ENCODE measurements at places on chromosomes 2 and 18. TPM values are rescaled to one million over a fixed set of nuclear protein-coding genes. Genes with fewer than 3 reads are reported as not detected.

The CTDSP1 gene
- total RNA-seq, result 205 TPM

DNA sequence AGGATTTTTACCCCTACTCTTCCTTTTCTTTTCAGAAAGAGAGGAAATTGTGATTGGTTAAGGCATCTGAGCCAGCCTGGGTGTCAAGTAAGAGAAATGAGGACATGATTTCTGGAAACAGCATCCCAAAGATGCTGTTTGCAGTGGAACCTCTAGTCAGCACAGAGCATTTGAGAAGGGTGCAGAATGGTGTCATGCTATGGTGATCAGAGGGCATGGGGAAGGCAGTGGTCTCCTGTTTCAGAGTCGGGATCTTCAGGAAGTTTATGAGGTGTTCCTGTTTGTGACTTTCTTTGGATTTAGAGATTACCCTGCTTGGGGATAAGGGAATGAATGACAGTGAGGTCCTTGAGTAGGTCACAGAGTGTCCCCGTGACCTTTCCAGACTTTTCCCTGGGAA is 117.5 kb downstream of the LYPD6B start:
- H3K4me1 ChIP-seq, result peaks cover 2% of the 10 kb centered on the region
- no peak overlapping the region for H3K4me3 ChIP-seq
- no peak for DNase-seq
- H3K27me3 ChIP-seq, result peaks cover 27% of the 10 kb centered on the region
- no peaks in the 10 kb centered on the region for H3K36me3 ChIP-seq

DNA sequence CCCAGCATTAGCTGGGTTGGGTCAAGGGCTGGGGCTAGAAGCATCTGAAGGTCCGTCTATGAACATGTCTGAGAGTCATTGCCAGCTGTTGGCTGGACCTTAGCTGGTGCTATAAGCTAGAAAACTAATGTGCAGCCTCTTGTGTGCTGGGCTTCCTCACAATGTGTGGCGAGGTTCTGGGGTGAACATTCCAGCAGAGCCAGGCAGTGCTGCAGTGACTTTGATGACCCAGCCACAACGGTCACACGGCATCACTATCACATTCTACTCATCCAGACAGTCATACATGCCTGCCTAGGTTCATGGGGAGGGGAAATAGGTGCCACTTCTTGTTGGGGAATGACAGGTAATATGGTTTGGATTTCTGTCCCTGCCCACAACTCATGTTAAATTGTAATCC is 260.5 kb downstream of the CYP26B1 start:
- no peak overlapping the region for H3K27ac ChIP-seq
- no peak overlapping the region for H3K4me3 ChIP-seq

The SMAD4 gene
- total RNA-seq, result 83.8 TPM

GRCh38 chr2:236393581-236393980 is 129.4 kb upstream of the ASB18 start:
- H3K36me3 ChIP-seq, result no peaks in the 10 kb centered on the region
- H3K4me1 ChIP-seq, result peaks cover 2% of the 10 kb centered on the region
- no peak for DNase-seq

Data from activated CD4-positive, alpha-beta memory T cell treated with anti-CD3 and anti-CD28 coated beads, Interleukin-2, amount 10 ng/mL, durations not matched to agents 7 days and 5 days (primary cell).